ENCODE measurements at places on chromosomes 13 and 19.
A peak's percentile ranks its signal among the peaks of the same experiment; 100 is the strongest.

DNA sequence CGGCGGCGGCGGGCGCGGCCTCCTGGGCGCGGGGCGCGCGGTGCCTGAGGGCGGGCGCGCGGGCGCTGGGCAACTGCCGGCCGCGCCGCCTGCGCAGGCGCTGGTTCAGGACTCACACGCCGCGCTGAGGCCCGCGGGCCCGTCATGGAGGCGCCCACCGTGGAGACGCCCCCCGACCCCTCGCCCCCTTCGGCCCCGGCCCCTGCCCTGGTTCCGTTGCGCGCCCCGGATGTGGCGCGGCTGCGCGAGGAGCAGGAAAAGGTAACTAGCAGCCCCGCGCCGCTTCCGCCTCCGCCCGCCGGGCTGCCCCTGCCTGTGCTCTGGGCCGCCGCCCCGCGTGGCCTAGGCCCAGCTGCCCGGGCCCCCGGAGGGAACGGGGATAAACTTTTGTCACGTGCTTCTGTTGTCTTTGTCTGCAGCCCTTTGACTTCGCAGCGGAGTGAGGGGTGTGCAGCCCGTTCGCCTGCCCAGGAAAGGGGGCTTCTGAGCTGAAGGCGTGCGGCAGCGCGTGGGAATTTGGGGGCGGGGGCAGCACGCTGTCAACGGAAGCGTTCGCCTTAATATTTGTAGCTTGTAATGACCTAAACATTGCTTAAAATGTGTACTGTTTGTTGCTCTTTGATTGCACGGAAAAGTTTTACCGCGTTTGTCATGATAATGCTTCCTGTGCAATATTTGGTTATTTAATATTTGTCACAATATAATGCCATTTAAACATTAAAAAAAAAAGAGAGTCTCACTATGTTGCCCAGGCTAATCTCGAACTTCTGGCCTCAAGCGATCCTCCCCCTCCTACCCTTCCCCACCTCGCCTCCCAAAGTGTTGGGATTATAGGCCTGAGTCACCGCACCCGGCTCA lies 594 bp downstream of the URI1 start:
- H3K4me1 ChIP-seq = peaks cover 23% of the 10 kb centered on the region
- H3K4me3 ChIP-seq = peak overlapping the region; percentile 94
- no peak for DNase-seq
- H3K27ac ChIP-seq = peak overlapping the region; percentile 91

DNA sequence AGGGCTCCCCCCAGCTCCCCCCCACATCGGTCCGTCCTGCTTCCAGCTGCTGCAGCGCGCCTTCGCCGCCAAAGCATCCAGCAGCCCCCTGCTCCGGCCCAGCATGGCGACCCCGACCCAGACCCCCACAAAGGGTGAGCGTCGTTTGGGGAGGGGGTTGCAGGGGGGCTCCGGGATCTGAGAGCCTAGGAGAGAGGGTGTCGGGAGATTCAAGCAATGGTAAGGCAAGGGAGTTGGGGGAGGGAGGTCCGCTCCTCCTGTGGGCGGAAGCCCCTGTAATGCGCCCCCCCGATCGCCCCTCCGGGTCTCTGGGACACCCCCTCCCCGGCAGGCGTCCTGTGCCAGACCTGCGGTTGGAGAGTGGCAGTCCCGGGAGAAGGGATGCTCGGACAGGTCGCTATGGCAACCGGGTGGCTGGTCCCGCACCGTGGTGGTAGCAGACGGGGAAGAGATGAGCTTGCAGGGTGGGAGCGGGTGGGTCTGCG lies at the start of gene FXYD7:
FXYD7 (plus strand) TSS at position 25 of the 485 bp plus-strand sequence; CDS start at position 104, 79 bp downstream.
- no peak within 1 kb of the TSS for H3K27ac ChIP-seq
- H3K36me3 ChIP-seq = no peaks in the 10 kb centered on the region
- H3K27me3 ChIP-seq = peaks cover 19% of the 10 kb centered on the region
- H3K4me3 ChIP-seq = 0 out of 2 replicates have a peak within 1 kb of the TSS, but pooled peaks have one; percentile 6
- peaks cover 13% of the 10 kb centered on the region for H3K4me1 ChIP-seq

DNA sequence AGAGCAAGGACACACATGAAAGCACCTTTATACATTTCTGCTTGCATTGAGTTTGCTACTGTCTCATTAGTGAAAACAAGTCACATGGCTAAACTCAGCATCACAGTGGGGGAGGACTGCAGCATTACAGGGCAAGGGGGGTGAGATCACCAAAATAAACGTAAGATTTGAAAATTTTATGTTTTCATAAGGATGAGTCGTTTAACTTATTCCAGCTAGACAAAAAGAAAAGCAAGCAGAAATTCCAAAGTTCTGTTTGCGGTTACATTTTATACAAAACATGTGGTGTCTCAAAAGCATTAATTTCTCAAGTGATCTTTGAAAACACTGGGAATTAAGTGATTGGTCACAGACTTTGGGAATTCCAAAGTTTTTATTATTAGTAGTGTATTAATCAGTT lies 261.4 kb upstream of the RXFP2 start:
- no peak overlapping the region for H3K4me3 ChIP-seq
- H3K36me3 ChIP-seq = no peaks in the 10 kb centered on the region
- DNase-seq = no peak
- H3K27ac ChIP-seq = no peak overlapping the region
- H3K27me3 ChIP-seq = no peaks in the 10 kb centered on the region

- no peak overlapping the region for H3K4me3 ChIP-seq
- no peaks in the 10 kb centered on the region for H3K36me3 ChIP-seq
- DNase-seq = no peak
- no peaks in the 10 kb centered on the region for H3K27me3 ChIP-seq
- no peak overlapping the region for H3K27ac ChIP-seq
- no peaks in the 10 kb centered on the region for H3K4me1 ChIP-seq
Measured at GRCh38 chr19:33957804-33958203, 161.1 kb downstream of the KCTD15 start.

DNA sequence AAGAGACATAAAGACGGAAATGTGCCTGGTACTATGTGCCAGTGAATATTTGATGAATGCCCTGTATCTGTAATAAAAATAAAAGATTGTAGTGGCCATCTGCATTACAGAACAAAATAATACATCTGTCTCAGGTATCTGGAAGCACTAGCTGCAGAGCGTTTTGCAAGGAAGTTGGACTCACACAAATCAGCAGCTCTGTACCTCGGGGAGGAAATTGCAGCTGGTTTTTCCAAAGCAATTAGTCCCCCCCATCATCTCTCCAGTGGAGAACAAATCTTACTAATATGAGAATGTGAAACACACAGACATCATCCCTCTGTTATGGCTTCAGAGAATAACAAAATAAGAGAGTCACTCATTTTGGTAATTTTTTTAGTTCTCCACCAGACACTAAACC lies 245.3 kb downstream of the ITGBL1 start:
- no peak overlapping the region for H3K4me3 ChIP-seq
- no peak for DNase-seq
- no peaks in the 10 kb centered on the region for H3K4me1 ChIP-seq

- H3K4me3 ChIP-seq = no peak overlapping the region
- no peak overlapping the region for H3K27ac ChIP-seq
- no peaks in the 10 kb centered on the region for H3K4me1 ChIP-seq
- no peaks in the 10 kb centered on the region for H3K27me3 ChIP-seq
- no peaks in the 10 kb centered on the region for H3K36me3 ChIP-seq
Measured at GRCh38 chr13:73754727-73755292, 379.4 kb downstream of the KLF12 start.

DNA sequence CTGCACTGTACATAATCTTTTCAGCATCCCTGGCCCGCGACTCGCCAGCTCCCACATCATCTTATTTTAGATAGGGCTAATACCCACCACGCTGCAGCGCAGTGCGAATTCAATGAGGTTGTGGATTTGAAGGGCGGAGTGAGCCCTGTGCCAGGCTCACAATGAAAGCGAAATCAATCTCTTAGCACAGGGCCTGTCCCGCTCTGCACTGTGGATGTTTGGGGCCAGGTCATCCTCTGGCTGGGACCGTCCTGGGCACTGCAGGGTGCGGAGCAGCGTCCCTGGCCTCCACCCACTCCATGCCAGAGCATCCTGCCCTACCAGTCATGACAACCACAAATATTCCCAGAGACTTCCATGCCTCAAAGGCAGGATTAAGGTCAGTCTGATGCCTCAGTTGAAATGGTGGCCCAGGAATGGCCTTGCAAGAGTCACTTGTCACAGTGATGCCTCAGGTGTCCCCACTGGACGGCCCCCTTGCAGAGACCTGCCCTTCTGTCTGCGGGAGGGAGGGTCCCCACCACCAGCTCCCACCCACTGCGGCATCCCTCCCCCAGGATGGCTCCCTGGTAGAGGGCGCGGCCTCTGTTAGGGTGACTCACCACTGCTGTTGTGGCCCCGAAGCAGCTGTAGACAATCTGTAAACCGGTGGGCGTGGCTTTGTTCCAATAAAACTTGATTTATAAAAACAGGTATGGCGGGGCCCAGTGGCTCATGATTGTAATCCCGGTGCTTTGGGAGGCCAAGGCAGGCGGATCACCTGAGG lies 5.6 kb downstream of the UHRF1 start:
- peaks cover 3% of the 10 kb centered on the region for H3K36me3 ChIP-seq
- peak overlapping the region; percentile 65 for H3K27ac ChIP-seq
- peaks cover 33% of the 10 kb centered on the region for H3K4me1 ChIP-seq
- H3K4me3 ChIP-seq = no peak overlapping the region
- H3K27me3 ChIP-seq = no peaks in the 10 kb centered on the region

DNA sequence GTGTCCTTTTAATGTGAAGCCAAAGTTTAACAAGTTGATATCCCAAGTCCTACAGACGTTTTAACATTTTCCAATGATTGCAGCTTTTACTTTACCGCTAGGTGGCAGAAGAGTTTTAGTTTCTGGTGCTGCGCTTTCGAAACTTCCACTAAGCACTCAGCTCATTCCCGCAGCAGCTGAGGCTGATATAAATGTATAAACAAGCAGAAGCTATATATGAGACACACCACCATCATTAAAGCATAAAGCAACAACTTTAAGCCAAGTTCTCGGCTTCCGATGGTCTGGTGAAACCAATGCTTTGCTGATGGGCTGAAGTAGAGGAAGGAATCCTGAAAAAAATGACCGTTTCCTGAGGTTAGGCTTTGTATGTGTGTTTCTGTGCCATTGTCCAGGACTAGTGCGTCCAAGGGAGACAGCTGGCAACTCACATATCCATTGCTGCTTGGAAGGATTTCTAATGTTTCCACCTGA lies 753.9 kb downstream of the OLFM4 start:
- H3K4me1 ChIP-seq = no peaks in the 10 kb centered on the region

GRCh38 chr13:106484537-106485193 lies 50.8 kb downstream of the EFNB2 start:
- H3K4me1 ChIP-seq = no peaks in the 10 kb centered on the region
- no peak for DNase-seq
- no peaks in the 10 kb centered on the region for H3K36me3 ChIP-seq
- H3K27me3 ChIP-seq = no peaks in the 10 kb centered on the region
- H3K27ac ChIP-seq = no peak overlapping the region

DNA sequence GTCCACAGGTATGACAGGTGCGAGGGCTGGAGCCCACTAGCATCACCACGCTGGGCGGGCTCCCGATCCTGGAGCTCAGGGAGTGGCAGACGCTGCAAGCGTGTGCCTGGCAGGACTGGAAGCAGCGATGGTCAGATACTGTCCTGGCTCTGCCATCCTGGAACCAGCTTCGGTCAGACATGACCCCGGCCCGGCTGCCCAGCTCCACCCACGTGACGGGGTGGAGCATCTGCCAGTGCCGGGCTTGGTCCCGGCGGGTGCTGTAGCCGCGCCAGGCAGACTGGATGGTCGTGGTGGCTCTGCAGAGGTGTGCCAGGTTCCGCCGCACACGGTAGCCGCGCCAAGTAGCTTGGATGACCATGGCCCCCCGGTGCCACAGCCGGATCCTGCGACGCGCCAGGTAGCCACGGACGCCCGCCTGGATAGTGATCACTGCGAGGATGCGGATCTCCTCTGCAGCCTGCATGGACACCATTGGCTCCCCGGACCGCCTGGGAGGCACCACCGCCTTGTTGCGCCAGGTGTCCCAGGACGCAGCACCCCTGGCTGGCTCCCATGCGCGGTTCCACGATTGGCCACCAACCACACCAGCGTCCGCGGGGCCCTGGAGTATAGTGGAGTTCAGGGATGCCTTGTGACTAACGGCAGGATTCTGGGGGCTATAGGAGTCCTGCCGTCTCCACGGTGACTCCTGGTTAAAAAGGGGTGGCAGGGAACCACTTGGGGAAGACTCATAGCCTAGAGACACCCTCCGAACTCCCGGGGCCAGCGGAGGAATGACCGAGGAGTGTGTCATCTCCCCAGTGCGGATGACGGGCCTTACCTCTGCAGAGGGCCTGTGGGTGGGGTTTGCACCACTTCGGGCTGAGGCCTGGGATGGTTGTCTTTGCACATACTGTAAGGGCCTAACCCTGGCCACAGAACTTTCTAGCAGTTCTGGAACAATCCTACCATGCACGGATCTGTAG lies 16.5 kb downstream of the IQCN start:
- DNase-seq = no peak
- no peak overlapping the region for H3K27ac ChIP-seq
- no peaks in the 10 kb centered on the region for H3K4me1 ChIP-seq
- H3K36me3 ChIP-seq = no peaks in the 10 kb centered on the region
- no peak overlapping the region for H3K4me3 ChIP-seq

GRCh38 chr19:20167651-20168122 lies 673 bp downstream of the ZNF486 start:
- peak overlapping the region; percentile 83 for H3K27ac ChIP-seq
- H3K27me3 ChIP-seq = no peaks in the 10 kb centered on the region
- H3K36me3 ChIP-seq = no peaks in the 10 kb centered on the region
- H3K4me1 ChIP-seq = no peaks in the 10 kb centered on the region
- no peak for DNase-seq

- DNase-seq = no peak
- H3K36me3 ChIP-seq = peaks cover 6% of the 10 kb centered on the region
- H3K27me3 ChIP-seq = no peaks in the 10 kb centered on the region
- H3K4me3 ChIP-seq = no peak overlapping the region
Measured at GRCh38 chr19:1397838-1398237, 3.5 kb downstream of the GAMT start.

DNA sequence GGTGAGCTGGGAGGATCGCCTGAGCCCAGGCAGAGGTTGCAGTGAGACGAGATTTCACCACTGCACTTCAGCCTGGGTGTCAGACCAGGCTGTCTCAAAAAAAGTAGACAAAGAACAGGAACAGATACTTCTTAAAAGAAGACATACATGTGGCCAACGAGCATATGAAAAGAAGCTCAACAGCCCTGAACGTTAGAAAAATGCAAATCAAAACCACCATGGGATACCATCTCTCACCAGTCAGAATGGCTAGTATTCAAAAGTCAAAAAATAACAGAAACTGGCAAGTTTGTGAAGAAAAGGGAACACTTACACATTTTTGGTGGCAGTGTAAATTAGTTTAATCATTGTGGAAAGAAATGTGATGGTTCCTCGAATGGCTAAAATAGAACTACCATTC lies 3.0 kb upstream of the LGALS14 start:
- H3K27ac ChIP-seq = no peak overlapping the region
- no peak for DNase-seq
- no peaks in the 10 kb centered on the region for H3K36me3 ChIP-seq
- peaks cover 79% of the 10 kb centered on the region for H3K27me3 ChIP-seq
- H3K4me3 ChIP-seq = no peak overlapping the region

All from Panc1 (cell line).